ENCODE measurements at places on chromosomes 1 and 21.

- peak; percentile 36 for DNase-seq
Measured at GRCh38 chr1:19597496-19598309, 46.4 kb upstream of the NBL1 start.

DNA sequence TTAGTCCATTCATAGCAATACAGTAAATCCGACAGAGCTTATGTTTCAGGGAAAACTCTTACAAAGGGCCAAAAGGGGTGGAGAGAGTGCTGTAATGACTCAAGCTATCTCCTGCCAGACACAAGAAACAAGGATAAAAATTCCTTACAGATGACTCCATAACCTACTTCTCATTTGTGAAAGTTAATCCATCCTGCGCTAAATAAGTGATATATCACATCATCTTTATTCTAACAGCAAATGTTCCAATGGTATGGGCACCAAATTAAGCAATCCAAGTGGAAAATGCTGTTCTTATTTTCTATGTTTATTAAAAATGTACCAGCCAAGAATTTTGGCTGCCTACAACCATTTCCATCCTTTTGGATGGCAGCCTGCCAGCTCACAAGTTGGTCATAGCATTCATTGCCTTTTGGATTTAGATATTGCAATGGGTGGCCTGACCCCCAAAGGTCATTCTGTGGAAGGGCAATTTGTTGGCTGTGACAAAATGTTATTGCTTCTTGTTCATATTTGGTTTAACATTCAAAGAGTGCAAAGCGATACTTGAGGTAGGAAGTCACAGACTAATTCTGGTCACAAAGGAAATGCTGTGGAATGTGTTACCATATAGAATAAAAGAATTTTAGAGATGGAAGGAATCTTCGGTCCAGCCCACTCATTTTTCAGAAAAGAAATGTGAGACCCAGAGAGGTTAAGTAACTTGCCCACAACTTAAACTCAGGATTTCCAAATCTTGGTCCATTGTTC, 2.8 kb upstream of the ENAH start:
- peak; percentile 96 for DNase-seq

DNA sequence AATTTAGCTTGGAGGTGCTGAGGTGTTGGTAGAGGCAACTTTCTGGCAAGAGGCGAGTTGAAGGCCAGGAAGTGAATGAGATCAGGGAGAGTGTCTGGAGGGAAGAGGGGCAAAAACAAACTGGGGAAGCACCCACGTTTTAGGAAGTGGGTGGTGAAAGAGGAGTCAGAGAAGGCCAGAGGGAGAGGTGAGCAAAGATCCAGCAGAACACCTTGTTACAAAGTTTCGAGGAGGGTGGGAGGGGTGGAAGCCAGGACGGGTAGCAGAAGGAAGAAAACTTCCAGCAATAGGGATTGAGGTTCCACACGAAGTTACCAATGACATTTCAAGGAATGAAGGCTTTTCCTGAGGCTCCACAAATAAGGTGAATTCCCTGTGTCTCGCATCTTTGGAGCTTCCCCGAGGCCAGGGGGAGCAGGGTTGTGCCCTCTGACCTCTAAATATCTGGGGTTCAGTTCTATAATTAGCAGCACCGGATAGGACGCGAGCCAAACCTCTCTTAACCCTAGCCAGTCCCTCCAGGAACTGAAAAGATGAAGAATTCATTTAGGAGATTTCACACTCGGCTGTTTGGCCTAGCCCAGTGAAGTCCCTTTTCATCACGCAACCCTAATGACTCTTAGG, 578 bp upstream of the SESN2 start:
- DNase-seq = no peak

GRCh38 chr1:15994590-15995351, 9.3 kb upstream of the SRARP start:
- no peak for DNase-seq

Data from skin of body (tissue), 3 donors.